Hematopoietic multipotent progenitor cell treated with erythropoietin and hydrocortisone succinate and interleukin-3 and kit ligand, for 8 days (in vitro differentiated cells): ENCODE measurements at places on chromosomes 2 and 18.

GRCh38 chr2:97660044-97660774, 3.6 kb downstream of the ACTR1B start:
- DNase-seq = no peak

GRCh38 chr2:224099861-224100643, 61.0 kb upstream of the SERPINE2 start:
- DNase-seq = no peak

DNA sequence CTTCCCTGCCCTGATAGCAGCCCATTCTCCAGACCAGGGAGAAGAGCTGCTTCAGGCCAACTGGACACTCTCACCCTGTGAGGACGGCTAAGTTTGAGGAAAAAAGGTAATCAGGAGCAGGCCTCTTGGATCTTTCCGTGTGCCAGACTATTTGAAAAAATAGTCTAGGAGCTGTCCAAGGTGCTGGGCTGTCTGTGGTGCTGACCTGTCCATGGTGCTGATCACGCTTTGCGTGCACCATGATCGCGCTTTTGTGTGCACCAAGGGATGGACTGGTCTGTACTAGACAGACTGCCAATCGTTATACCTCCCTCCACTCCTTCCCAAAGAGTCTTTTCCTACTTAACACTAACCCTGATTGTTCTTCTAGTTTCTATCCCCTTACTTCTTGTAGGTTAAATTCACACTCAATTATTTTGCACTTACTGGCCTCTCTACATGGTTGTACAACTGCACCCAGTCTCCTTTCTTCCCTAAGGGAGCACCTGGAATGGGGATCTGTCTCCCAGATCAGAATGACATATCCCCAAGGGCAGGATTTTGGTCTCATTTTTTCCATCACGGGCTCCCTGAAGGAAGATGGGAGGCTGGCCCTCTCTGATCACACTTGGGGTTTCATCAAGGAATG, 295.4 kb downstream of the CELF4 start:
- peak; percentile 51 for DNase-seq

- DNase-seq = no peak
Observed at GRCh38 chr18:28963481-28963880, 786.6 kb upstream of the CDH2 start.

GRCh38 chr2:230135130-230135525, 66.4 kb upstream of the SLC16A14 start:
- DNase-seq = no peak

GRCh38 chr2:156325688-156326525, 6.6 kb downstream of the NR4A2 start:
- DNase-seq = no peak

- peak; percentile 72 for DNase-seq
Observed at GRCh38 chr2:65383541-65384488, 48.6 kb downstream of the SPRED2 start.

- peak; percentile 60 for DNase-seq
Observed at GRCh38 chr18:67199993-67200617, 316.4 kb downstream of the DSEL start.

GRCh38 chr18:5463390-5463789, 80.4 kb downstream of the EPB41L3 start:
- no peak for DNase-seq

DNA sequence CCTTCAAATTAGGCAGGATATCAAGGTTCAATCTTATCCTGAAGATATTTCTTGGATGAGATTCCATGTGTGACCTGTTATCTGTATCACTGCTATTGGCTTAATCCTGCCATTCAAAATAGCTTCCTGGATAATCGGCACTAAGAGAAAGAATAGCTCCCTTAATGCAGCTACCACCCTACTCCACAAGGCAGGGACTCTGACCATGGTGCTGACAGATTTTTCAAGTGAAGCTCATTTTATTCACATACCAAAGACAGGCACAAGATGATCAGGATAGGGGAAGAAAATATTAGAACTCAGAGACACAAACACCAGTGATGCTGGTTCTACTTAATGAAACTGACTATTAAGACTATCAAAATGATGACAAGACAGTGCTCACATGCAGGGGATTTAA, 74.9 kb downstream of the ORC4 start:
- no peak for DNase-seq

- no peak for DNase-seq
Observed at GRCh38 chr2:58035352-58035751, 11.3 kb upstream of the VRK2 start.

DNA sequence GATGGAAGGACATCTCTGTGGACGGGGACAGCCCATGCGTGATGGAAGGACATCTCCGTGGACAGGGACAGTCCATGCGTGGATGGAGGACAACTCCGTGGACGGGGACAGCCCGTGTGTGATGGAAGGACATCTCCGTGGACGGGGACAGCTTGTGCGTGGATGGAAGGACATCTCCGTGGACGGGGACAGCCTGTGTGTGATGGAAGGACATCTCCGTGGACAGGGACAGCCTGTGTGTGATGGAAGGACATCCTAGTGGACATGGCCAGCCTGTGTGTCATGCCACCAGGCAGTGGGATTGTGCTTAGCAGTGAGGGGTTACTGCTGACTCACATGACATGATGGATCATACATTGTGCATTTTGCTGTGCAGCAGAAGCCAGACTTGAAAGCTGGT, 30.0 kb upstream of the NFATC1 start:
- no peak for DNase-seq

DNA sequence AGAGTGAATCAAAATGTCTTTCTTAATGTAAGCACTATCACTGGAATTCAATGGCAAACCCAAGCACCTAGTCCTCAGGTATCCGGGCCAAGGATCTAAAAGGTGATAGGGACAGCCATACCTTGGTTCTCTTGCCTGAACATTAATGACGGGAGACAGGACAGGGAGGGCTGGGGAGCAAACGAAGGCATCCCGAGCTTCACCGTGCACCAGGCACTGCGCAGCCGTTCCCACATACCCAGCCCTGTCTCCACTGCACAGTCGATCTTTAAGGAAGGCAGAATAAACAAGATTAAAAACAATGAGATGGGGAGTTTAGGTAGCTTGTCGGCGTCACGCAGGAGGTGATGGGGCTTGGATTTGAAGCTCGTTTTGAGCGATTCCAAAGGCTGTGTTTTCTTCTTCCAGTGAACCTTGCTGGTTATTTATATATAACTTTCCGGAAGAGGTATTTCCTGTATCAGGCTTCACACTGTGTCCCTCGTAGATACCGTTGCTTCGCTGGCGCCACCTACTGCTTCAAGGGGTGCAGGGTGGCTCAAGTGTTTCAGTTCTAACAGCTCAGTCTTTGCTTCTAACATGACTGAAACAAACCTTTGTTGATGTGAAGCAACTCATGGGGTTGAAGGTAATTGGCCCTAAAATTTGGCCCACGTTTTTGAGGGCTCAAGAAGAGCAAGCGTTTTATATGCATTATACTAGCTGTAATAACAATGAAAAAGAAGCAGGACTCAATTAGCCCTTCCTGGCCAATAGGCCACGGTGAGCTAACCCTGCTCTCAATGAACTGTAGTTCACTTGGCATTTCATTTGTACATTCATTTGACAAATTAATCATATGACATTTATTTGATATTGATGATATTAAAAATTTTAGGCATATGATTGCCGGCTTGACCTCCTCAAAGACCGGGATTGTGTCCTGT, 77.4 kb downstream of the DCDC2C start:
- DNase-seq = peak; percentile 82

DNA sequence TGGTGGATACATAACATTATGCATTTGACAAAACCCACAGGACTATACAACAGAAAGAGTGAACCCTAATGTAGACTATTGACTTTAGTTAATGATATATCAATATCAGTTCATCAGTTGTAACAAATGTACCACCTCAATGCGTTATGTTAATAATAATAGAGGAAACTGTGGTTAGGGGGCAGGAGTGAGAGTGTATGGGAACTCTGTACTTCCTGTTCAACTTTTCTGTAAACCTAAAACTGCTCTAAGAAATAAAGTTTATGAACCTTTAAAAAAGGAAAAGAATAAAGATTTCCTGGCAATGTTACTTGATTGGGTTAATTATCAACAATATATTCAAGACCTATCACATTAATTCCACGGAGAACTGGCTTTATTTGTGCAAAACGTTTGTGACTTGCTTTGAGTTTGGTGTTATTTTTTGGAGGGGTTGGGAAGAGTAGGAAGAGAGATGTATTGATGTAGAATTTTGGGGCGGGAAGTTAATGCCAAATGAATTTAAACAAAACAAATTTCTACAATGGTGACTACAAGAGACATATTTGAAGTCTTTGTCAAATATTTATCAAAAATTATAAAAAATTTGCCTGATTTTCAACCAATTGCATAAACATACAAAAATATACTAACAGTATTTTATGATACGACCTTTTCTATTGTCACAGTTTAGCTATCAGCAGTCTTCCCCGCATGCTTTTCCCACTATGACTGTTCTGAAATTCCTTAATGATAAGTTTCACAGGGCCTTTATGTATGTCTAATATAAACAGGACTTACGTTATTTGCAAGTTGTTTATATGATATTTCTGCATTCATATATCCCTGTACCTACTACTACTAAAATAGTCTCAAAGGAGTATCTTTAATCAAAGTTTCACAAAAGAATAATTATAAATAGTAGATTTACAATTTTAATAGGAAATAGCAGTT, 2.1 kb upstream of the RTN4 start:
- DNase-seq = peak; percentile 44

DNA sequence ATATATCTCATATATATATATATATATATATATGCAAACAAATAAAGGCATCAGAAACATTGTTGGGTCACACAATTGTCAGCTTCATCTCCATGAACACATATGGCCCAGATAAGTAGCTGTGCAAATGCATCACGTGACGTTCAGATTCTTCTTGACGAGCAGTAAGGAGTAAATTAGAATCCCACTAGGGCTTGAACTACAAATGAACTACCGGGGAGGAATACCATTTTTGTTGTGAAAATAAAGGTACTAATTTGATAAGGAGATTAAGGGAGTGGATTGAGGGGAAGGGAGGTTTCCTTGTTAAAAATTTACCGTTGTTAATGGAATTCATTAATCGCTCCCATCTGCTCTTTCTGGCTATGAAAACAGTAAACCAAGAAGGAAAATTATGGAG, 186.5 kb upstream of the COPS8 start:
- DNase-seq = no peak

DNA sequence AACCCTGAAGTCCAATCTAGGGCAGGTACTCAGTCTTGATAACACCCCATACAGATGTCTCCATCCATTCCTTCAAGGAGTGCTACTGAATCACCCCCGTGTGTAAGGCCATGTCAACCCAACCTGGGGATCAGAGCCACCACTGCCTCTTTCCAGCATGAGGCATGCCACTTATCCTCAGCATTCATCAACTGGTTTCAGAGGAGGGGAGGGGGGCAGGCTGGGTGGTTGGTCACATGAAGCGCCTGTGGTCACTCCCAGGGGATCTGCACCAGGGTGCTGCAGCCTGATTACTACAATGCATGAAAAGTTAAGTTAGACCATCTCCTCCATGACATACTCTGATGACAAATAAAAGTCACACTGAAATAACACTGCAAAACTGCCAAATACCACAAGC, 65.0 kb downstream of the UXS1 start:
- peak; percentile 4 for DNase-seq

- DNase-seq = no peak
Observed at GRCh38 chr18:12819322-12819721, 64.7 kb downstream of the PTPN2 start.

- no peak for DNase-seq
Observed at GRCh38 chr2:240451108-240451611, 15.7 kb downstream of the GPC1 start.

GRCh38 chr2:69797836-69798289, 31.6 kb upstream of the GMCL1 start:
- no peak for DNase-seq

DNA sequence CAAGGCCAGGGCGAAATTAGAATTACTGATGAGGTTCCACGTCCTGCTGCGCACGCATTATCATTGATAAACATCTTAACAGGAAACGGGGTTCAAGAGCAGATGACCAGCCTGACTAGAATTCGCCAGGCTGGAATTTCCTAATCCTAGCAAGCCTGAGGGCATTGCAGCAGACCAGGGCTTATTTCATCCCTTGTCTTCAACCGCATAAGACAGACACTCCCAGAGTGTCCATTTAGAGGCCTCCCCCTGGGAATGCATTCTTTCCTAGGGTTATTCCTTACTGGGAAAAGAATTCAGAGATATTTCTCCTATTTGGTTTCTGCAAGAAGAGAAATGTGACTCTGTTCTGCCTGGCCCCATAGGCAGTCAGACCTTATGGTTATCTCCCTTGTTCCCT, 486.8 kb downstream of the DPP10 start:
- no peak for DNase-seq

GRCh38 chr2:10283106-10284062, 19.3 kb upstream of the HPCAL1 start:
- DNase-seq = peak; percentile 71

DNA sequence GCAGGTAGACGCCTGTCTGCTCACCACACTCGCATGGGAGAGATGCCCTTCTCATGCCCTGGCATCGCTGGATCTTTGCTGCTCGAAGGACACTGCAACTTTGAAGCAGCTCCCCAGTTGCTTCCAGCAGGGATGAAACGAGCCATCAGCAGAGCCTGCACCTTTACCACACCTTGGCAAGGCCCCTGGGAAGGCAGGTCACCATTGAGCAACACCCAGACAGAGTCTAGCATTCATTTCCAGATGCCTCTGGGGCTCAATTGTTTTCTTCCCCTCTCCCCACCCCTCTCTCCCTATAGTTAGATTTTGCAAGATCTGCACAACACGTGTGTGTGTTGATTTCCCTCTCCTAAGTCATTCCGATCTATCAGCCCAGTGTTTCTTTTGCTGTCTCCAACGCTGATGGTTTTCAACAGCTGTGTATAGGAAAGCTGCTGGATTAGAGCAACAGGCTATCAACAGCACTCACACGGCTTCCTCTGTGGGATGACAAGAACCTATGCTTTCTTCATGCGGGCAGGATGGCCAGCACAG, 25.6 kb upstream of the INHBB start:
- DNase-seq = no peak

DNA sequence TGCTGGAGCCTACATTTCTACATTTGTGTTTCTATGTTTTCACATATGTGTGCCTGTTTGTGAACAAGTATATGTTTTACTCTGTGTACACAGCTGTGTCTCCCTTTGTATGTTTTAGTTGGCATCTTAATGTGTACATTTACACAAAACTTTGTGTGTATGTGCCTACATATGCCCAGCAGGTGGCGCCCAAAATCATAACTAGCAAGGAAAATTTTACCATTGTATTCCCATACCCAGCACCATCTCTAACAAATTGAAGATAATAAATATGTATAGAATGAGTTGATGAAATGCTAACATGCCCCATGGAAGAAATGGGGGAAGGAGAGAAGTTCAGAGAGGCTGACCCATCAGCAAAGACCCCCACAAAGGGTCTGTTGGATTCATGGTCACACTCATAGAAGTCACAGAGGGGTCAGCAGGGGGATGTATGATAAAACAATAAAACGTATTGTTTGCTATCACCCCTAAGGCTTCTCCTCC, 48.1 kb downstream of the PKDCC start:
- peak; percentile 77 for DNase-seq
